ENCODE measurements at places on chromosomes 5 and 9. TPM values are rescaled to one million over a fixed set of nuclear protein-coding genes. Genes with fewer than 3 reads are reported as not detected.

GRCh38 chr5:481347-481746 is 38.4 kb downstream of the EXOC3 start:
- DNase-seq = no peak

GRCh38 chr5:52481201-52481600 is 306.5 kb upstream of the ITGA1 start:
- DNase-seq = no peak

GRCh38 chr5:65125591-65126541 is 355.9 kb downstream of the ADAMTS6 start:
- DNase-seq = no peak

GRCh38 chr9:114080773-114081440 is 2.8 kb upstream of the AMBP start:
- DNase-seq = no peak

DNA sequence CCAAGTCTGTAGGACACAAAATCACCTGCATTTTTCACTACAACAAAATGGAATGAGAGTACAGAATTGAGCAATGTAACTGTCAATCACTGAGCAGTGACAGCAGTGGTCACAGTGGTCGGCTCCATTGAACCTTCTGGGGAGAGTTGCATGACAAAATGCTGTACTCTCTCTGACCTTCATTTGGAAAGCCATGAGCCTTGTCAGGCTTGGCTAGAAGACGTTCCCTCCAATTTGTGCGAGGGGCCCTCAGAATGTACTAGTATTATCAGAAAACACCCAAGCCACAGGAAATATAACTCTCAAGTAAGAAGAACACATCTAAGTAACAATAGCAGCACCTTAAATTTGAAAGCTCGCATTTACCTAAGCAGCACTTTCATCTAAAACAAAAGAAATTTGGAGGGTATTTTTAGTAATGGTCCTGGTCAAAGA is 425.6 kb upstream of the MEF2C start:
- no peak for DNase-seq

The DMRTA1 gene
- not detected for total RNA-seq

The ERCC8 gene
- total RNA-seq = 11.0 TPM

The PRLR gene
- total RNA-seq = 0.71 TPM

All from thoracic aorta (tissue), 2 donors.